T-helper 2 cell treated with Interferon-gamma antibody and Interleukin-4, amounts not matched to agents 5 μg/mL and 100 μg/mL, for 36 hours (primary cell): ENCODE measurements at places on chromosomes 2 and 18.

GRCh38 chr2:177604271-177605065, 211.9 kb downstream of the AGPS start:
- DNase-seq, result no peak

GRCh38 chr2:218298314-218298875, 6.1 kb upstream of the TMBIM1 start:
- no peak for DNase-seq

GRCh38 chr2:105187531-105187930, 54.0 kb upstream of the GPR45 start:
- no peak for DNase-seq

GRCh38 chr2:241986836-241987641, 117.5 kb downstream of the RTP5 start:
- no peak for DNase-seq

GRCh38 chr18:74541703-74542555, 7.6 kb downstream of the CNDP1 start:
- no peak for DNase-seq

GRCh38 chr2:175396696-175397095, 215.2 kb upstream of the ATP5MC3 start:
- no peak for DNase-seq

DNA sequence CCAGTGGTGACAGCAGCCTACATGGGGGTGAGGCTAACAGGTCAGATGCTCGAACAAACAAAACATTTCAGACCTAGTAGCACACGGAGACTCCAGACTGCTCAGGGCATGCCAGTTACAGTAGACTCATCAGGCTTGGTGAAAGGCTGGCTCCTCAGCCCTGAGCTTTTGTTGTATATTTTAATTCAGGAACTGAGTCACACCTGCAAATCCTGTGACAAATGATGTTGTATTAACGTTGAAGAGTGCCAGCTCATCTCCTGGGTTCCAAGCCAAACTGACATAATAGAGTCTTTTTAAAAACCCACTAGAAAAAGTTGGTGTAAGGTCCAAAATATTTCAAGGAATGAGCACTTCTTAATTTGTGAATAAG, 65.3 kb downstream of the C1D start:
- DNase-seq, result no peak

- DNase-seq, result no peak
These were observed 822 bp downstream of the PSMG2 start for GRCh38 chr18:12703664-12704063.

DNA sequence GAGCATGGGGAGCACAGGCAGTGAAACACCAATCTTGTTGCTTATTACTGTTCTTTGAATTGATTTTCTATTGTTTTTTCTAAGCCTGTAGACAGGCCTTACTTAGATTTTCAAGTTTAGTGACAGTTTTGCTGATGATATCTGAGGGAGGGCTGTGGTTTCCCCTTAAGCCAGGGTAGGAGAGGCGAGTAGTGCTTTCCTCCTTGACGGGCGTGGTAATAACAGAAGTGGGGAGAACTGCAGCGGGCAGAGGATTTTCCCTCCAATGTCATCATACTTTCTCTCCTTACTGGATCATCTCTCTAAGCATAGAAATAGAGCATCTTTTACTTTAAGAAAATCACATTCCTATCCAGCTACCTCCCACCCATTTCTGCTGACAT, 314.4 kb downstream of the ALK start:
- peak; percentile 13 for DNase-seq

DNA sequence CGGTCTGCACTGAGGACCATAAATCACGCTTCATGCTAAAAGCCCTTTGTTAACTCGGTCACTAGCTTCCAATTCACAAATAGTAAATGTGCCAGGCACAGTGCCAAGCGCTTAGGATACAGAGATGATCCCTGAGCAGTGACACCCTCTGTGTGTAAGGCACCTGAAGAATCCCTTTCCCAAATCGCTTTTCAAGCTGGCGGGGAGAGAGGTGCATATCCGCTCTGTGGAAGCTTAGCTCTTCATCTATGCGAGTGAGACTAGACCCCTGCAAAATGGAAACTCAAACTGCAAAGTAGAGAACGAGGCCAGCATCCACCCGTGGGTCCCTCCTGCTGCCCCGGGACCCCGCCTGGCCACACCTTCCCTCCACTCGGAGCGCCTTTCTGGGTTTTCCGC, 2.4 kb downstream of the PIEZO2 start:
- DNase-seq, result no peak

DNA sequence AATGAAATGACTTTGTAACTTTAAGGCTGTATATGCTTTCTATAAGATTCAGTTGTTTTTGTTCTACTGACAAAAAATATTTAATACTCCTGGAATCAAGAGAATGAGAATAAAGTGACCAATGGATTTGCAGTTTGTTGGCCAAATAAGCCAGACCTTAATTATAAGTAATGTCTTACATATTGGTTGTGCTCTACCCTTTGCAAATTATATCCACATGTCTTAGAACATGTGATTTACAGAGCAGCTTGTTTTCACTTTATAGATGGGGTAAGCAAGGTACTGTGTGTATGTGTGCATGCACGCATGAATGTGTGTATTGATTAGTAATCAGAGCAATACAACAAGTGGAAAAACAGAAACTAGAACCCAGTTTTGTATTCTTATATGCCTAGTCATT, 59.1 kb downstream of the RMDN2 start:
- DNase-seq, result no peak

DNA sequence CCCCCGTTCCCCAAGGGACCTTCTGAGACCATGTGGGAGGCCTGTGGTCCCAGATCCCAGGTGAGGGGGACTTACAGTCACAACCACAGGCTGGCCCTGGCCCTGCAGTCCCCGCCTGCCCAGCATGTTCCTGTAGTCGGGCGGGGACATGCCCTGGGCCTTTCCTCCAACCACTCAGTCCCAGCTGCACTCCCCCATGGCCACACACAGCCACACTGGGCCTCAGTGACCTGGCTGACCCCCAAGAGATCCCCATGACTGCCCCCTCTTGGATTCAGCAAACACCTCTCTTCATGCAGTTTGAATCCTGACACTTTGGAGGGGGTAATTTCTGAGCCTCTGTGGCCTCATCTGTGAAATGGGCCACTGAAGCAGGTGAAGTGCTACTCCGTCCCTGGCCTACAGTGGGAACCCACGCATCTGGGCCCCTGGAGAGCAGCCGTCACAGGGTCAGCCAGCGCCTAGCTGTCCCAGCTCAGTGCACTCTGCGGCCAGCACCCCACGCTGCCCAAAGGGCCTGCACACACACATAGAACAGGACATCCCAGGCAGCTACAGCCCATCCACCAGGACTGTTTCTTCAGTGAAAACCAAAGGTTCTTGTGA, 12.7 kb upstream of the ARHGEF4 start:
- no peak for DNase-seq

GRCh38 chr2:153403940-153404339, 74.6 kb downstream of the RPRM start:
- DNase-seq, result no peak

DNA sequence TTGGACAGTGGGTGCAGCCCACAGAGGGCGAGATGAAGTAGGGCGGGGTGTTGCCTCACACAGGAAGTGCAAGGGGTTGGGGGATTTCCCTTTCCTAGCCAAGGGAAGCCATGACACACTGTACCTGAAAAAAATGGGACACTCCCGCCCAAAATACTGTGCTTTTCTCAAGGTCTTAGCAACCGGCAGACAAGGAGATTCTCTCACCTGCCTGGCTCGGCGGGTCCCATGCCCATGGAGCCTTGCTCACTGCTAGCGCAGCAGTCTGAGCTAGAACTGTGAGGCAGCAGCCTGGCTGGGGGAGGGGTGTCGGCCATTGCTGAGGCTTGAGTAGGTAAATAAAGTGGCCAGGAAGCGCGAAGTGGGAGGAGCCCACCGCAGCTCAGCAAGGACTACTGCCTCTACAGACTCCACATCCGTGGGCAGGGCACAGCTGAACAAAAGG, 244.7 kb downstream of the NBAS start:
- DNase-seq, result no peak

- DNase-seq, result no peak
These were observed 1.3 kb downstream of the PTPN2 start for GRCh38 chr18:12882453-12883371.

GRCh38 chr2:102027036-102027980, 35.5 kb downstream of the IL1R2 start:
- no peak for DNase-seq

GRCh38 chr2:104965900-104966299, 72.0 kb upstream of the MRPS9 start:
- DNase-seq, result no peak

GRCh38 chr2:383178-383577, 95.3 kb upstream of the ALKAL2 start:
- no peak for DNase-seq

DNA sequence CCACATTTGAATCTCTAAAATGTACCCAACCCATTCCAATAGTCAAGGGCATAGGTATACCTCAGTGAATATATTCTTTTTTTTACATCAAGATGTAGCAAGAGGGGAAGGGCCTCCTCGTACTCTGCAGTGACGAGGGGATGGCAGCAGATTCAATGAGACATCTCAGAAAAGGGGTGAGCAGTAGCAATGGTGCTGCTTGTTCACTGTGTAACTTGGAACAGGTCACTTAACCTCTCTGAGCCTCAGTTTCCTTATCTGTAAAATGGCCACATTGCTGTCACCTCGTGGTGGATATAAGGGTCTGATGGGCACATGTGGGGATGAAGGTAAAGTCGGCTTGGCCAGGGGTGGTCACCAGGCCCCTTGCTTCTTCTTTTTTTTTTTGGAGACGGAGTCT, 221.6 kb downstream of the SEPTIN10 start:
- DNase-seq, result no peak

- no peak for DNase-seq
These were observed 83.6 kb upstream of the ITGB6 start for GRCh38 chr2:160283675-160284074.

DNA sequence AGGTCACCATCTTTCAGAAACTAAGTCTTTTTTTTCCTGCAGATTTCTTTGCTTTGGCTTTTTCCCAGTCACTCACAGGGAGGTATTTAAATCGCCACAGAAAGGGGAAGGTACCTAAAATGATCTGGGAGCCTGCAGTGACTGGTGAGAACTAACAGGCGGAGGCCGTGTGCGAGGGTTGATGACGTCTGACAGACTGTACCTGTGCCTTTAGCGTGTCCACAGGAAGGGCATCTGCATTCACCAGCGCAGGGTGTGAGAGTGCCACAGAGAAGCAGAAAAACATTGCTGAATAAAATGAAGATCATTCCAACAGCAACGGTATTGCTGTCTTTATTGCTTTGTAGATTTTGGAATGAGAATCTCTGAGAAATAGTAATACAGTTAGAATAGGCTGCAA, 5.7 kb downstream of the CTDP1 start:
- DNase-seq, result no peak

DNA sequence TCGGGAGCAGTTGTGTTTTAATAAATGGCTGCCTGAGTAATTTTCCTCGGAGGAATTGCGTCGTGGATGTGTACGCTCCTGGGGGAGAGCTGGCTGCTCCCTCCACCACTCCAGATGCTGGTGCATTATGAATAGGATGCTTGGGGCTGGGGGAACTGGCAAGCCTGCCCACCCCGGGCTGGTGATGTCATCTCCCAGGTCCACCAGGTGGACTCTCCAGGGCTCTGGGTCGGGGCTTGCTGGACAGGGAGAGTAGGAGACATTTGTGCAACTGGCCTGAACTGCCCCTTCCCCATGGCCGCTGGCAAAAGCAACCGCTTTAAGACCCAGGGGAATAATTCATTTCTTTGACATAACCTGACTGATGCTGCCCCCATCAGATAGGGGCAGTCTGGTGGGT, 158.7 kb downstream of the KLHL29 start:
- DNase-seq, result no peak

DNA sequence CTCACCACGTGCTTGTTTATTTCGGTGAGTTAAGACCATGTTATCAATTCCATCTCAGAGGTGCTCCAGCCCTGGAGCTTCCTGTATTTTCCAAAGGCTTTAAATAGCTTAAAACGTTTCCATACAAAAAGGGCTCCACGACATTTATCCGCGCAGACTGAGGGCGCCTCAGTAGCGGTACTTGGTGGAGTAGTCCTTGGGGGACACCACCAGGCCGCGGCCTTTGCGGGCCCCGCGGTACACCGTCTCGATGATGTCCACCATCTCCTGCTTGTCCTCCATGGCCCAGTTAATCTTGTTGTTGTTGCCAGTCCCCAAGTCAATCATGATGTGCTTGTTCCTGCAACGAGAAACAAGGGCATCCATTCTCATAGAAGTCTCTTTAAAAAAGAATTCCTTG, 9.1 kb downstream of the HSBP1L1 start:
- no peak for DNase-seq

- DNase-seq, result no peak
These were observed 7.7 kb upstream of the TRAPPC8 start for GRCh38 chr18:31950583-31950982.

GRCh38 chr18:10564975-10565773, 39.3 kb downstream of the NAPG start:
- no peak for DNase-seq

- no peak for DNase-seq
These were observed 232.3 kb upstream of the CHAC2 start for GRCh38 chr2:53535234-53535840.

GRCh38 chr2:99338029-99338585, 918 bp downstream of the EIF5B start:
- DNase-seq, result no peak

- DNase-seq, result no peak
These were observed 27.3 kb downstream of the DGKD start for GRCh38 chr2:233381638-233381995.

DNA sequence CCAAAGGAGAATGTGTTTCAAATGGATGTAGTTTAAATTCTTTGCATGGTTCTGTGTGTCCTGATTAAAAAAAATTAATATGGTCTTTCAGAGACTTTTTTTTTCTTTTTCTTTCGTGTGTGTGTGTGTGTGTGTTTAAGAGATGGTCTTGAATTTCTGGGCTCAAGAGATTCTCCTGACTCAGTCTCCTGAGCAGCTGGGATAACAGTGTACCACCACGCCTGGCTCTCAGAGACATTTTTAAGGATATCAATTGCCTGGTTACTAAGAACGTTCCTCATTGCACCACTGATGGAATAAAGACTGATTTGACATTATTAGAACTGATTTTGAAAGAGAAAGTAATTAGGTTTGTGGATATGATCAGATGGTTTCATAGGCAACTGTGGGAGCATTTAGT, 163.8 kb upstream of the SMAD7 start:
- no peak for DNase-seq

- no peak for DNase-seq
These were observed 443.9 kb upstream of the ZNF804A start for GRCh38 chr2:184154438-184154837.
